ENCODE measurements at places on chromosomes 16 and 17. TPM values are rescaled to one million over a fixed set of nuclear protein-coding genes. Genes with fewer than 3 reads are reported as not detected.
A peak's percentile ranks its signal among the peaks of the same experiment; 100 is the strongest.

TACO1 gene
- 11.4 TPM for total RNA-seq

SERPINF2 gene
- not detected for total RNA-seq

DNA sequence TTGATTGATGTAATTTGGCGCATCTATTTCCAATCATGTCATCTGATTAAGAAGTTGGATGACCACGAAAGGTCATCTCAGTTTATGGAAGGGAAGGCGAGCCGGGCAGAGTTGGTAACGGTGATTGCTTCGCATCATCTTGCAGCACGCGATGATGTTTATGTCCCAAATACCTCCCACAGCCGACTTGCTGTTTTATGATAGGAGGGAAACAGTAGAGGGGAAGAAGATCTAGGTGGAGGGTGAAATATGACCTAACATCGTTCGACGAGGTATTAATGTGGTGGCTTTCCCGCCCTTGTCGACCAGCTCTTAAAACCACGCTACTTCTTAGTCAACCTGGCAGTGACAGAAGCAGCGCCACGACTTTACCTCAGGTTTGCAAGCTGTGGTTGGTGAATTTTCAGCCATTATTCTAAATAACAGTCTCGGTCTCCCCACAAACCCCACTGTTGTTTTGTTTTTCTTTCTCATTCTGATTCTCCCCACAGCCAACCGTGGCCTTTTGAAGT, 805 bp upstream of the TANC2 start:
- H3K4me1 ChIP-seq, result peaks cover 8% of the 10 kb centered on the region
- peak overlapping the region; percentile 78 for H3K4me3 ChIP-seq
- H3K27ac ChIP-seq, result peak overlapping the region; percentile 83

DNA sequence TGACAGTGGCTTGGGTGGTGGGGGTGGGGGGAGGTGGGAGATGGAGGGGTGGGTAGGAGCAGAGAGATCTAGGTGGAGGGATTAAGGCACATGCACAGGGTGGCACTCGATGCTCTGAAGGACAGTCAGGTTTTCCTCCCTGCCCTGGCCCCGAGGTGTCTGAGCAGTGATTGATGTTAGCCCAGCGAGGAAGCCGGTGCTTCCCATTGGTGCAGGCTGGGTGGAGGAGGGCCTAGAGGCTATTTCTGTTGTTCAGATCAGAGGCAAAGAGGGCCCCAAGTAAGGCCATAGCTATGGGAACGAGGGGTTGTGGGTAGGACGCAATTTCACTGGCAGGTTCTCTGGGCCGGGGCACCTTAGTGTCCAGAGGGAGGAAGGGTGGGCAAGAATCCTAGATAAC, 23.1 kb downstream of the CACNA1G start:
- H3K36me3 ChIP-seq, result peaks cover 67% of the 10 kb centered on the region
- no peaks in the 10 kb centered on the region for H3K27me3 ChIP-seq
- H3K4me1 ChIP-seq, result peaks cover 45% of the 10 kb centered on the region
- peak overlapping the region; percentile 2 for H3K27ac ChIP-seq
- H3K4me3 ChIP-seq, result no peak overlapping the region

DNA sequence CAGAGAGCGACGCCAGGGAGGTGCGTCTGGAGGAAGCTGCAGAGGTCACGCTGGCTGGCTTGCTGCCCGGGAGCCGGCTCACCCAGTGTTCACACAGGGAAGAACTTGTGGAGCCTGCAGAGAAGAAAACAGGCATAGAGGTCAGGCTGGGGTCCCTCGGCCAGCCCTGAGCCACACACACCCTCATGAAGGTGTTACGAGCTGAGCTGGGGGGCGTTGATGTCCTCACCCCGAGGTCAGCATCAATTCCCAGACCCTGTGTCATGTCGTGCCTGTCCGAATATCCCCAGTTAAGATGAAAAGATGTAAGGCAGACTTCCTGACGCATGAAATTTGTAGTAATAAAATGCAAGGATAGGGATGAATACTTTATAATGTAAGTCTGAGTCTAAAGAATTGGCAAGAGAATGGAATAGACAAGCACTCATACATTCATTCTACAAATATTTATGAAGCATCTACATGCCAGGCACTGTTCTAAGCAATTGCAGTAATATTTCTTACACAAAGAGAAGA, 77.1 kb downstream of the USP31 start:
- H3K27me3 ChIP-seq, result no peaks in the 10 kb centered on the region
- no peak for DNase-seq
- H3K27ac ChIP-seq, result no peak overlapping the region
- no peak overlapping the region for H3K4me3 ChIP-seq
- H3K4me1 ChIP-seq, result peaks cover 6% of the 10 kb centered on the region

DNA sequence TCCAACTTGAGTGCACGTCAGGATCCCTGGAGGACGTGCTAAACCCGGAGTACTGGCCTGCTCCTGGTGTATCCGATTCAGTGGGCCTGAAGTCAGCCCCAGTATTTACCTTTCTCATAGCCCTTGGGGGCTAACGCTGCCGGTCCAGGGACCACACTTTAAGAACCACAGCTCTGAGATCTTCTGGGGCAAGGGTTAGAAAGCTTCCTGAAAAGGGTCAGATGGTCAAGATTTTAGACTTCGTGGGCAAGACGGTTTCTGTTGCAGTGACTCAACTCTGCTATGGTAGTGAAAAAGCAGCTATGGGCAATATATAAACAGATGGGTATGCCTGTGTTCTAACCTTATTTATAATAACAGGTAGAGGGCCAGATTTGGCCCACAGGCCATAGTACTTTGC, 14.6 kb upstream of the USP10 start:
- H3K36me3 ChIP-seq, result no peaks in the 10 kb centered on the region
- no peaks in the 10 kb centered on the region for H3K4me1 ChIP-seq
- H3K27me3 ChIP-seq, result no peaks in the 10 kb centered on the region
- no peak for DNase-seq

GJC1 gene
- total RNA-seq, result 17.9 TPM

DNA sequence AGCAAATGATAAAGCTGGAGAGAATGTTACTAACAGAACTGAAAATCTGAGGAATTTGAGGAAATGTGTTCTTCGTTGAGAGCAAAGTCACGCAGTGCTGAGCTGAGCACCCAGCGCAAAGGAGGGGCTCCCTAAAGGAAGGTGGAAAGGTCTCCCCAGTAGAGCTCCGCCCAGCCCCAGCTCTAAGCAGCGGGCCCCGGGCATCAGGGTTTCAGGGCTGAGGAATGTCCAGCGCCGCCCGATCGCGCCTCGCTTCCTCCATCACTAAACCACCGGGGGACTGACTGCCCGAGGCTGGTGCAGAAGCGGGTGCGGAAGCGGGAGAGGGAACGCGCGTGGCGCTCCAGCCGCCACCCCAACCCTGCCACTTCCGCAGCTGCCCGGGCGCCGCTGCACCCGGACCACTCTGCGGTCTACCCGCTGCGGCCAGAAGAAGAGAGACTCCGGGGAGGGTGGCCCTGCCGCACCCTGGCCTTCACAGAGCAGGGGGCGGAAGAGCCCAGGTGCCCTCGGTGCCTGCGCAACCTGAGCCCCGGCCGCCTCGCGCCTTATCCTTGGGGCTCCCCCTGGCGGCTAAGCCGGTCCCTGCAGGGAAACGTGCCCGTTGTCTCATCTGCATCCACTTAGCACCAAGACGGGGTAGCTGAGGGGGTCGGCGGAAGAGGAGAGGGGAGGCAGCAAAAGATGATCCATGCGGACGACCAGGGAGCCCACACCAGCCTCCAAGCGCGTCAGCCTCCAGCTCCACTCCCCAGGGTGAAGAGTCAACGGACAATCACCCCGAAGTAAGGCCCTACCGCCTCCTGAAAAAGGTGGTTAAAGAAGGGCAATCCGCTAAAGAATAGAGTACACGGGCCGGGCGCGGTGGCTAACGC, 12.4 kb upstream of the GUCY2D start:
- no peak overlapping the region for H3K27ac ChIP-seq
- H3K27me3 ChIP-seq, result peaks cover 3% of the 10 kb centered on the region
- peak overlapping the region; percentile 60 for H3K4me3 ChIP-seq
- peaks cover 13% of the 10 kb centered on the region for H3K4me1 ChIP-seq
- no peaks in the 10 kb centered on the region for H3K36me3 ChIP-seq
- peak; percentile 56 for DNase-seq

DNA sequence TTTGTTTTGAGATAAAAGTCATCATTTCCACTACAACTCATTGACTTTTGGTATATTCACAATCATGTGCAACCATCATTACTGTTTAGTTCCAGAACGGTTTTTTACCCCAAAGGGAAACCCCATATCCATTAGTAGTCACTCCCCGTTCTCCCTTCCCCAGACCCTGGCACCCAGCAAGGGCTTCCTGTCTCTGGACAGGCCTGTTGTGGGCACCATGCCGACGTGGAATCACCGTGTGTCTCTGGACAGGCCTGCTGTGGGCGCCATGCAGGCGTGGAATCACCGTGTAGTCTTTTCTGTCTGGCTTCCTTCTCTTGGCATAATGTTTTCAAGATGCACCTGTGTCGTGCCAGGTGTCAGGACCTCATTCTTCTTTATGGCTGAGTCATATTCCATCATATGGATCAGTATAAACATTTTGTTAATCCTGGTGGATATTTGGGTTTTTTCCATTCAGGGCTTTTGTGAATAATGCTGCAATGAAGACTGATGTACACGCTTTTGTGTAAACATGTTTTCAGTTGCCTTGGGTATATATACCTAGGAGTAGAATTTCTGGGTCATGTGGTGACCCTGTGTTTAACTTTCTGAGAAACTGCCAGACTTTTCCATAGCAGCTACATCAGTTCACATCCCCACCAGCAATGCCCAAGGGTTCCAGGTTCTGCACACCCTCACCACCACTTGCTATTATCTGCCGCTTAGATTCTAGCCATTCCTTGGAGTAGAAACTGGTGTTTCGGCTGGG, 19.1 kb downstream of the ENDOV start:
- no peaks in the 10 kb centered on the region for H3K4me1 ChIP-seq
- H3K36me3 ChIP-seq, result peaks cover 52% of the 10 kb centered on the region
- no peak overlapping the region for H3K27ac ChIP-seq
- no peaks in the 10 kb centered on the region for H3K27me3 ChIP-seq

GRCh38 chr17:33858682-33859081, 396.4 kb upstream of the CCL2 start:
- H3K4me3 ChIP-seq, result no peak overlapping the region
- no peaks in the 10 kb centered on the region for H3K36me3 ChIP-seq
- peaks cover 4% of the 10 kb centered on the region for H3K4me1 ChIP-seq
- DNase-seq, result no peak

HEATR9 gene
- not detected for total RNA-seq

- DNase-seq, result no peak
- no peak overlapping the region for H3K4me3 ChIP-seq
- no peaks in the 10 kb centered on the region for H3K27me3 ChIP-seq
- H3K27ac ChIP-seq, result no peak overlapping the region
- H3K4me1 ChIP-seq, result no peaks in the 10 kb centered on the region
Measured at GRCh38 chr16:50986453-50986852, 164.6 kb downstream of the SALL1 start.

ENO3 gene
- total RNA-seq, result 7.3 TPM

- H3K36me3 ChIP-seq, result no peaks in the 10 kb centered on the region
- no peak for DNase-seq
- no peak overlapping the region for H3K27ac ChIP-seq
- peaks cover 7% of the 10 kb centered on the region for H3K4me1 ChIP-seq
- no peaks in the 10 kb centered on the region for H3K27me3 ChIP-seq
- H3K4me3 ChIP-seq, result no peak overlapping the region
Measured at GRCh38 chr17:48478224-48479013, 48.4 kb upstream of the SKAP1 start.

TMEM114 gene
- 0.28 TPM for total RNA-seq

TMED6 gene
- not detected for total RNA-seq

DNA sequence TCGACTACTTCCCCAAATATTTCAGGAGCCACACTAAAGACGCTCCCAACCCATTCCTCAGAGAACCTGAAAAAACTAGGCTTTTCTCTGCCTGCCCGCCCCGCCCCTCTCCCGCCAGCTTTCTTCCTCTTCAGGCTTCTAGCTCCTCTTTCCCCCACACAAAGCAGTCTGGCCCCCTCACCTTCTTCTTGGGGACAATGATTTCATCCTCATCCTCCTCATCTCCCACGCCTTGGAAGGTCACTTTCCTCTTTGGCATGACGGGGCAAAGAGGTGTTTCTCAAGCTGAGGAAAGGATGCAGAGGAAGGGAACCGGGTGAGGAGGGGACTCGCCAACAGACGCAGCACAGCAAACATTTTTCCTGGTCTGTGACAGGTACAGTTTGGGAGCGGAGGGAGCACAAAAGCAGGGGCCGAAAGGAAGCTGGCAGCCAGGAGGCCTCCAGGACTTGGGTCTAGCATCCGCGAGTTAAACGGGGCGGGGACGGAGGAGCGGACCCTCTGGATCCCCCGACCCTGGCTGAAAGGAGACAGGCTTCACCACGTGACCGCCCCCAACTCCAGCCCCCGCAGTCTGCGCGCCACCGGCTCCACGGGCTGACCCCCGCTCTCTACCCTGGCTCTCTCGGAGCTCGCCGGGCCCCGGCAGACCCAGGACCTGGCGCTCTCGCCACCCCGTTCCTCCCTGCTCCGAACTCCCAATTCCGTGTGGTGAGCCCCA, 525 bp downstream of the CD2BP2 start:
- H3K4me1 ChIP-seq, result peaks cover 64% of the 10 kb centered on the region
- no peaks in the 10 kb centered on the region for H3K27me3 ChIP-seq
- no peak for DNase-seq

DNA sequence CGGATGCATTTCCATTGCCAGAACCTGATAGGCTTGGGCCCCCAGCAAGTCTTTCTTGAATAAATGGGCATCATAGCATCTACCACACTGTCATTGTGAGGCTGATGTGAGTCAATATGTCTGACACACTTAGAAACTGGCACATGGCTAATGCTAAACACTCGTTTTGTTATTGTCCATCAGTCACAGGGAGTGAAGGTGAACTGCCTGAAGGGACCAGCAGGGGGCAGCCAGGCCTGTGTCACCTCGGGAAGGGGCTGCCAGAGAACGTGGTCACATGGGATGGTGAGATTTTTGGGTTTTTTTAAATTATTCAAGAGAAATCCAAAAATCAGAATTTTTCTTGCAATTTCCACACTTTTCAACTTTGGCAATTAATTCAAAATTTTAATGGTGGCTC, 831 bp upstream of the RCVRN start:
- no peak overlapping the region for H3K4me3 ChIP-seq
- DNase-seq, result no peak
- no peaks in the 10 kb centered on the region for H3K27me3 ChIP-seq
- H3K4me1 ChIP-seq, result peaks cover 10% of the 10 kb centered on the region

DNA sequence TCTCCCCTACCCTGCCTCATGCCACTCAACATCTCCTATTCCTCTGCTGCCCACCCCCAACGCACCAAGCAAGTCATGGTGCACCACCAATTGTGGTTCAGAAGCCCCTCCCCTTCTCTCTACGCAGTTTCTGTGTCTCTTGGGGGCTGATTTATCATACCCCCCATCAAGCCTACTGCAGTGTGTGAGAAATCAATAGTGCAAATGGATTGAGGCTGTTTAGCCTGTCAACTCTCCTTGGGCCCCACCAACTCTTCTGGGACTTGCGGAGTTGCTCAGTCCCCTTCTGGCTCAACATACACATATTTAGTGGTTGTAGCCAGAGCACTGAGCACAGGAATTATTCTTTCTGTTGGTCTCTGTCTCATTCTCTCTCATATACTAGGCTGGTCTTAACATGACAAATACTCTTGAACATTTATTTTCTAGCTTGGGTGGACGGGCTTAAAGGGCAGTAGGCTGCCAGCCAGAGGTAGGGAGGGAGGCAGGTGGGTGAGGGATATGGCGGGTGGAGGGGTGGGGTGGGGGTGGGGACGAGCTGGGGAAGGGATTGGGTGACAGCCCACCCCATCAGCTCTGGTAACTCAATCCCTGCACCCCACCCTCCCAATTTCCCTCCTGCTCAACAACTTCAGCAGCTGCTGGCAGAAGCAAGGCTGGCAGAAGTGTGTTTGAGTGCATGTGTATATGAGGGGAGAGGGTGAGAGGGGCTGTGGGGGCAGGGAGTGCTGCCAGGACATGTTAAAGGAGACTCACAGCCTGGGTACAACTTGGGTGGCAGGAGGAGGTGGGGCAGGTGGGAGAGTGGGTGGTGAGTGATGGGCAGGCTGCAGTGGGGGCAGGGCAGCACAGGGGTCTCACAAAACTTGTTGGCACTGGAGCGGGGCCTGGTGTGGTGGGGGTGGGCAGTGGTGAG, 4.9 kb downstream of the RARA start:
- DNase-seq, result no peak
- H3K36me3 ChIP-seq, result peaks cover 7% of the 10 kb centered on the region
- peak overlapping the region; percentile 16 for H3K27ac ChIP-seq
- H3K4me3 ChIP-seq, result no peak overlapping the region
- peaks cover 98% of the 10 kb centered on the region for H3K4me1 ChIP-seq

All from spinal cord (tissue), 10 donors.